ENCODE measurements at places on chromosomes 6 and 20.

GRCh38 chr6:168216751-168217191, 102.8 kb downstream of the DACT2 start:
- DNase-seq, result no peak

DNA sequence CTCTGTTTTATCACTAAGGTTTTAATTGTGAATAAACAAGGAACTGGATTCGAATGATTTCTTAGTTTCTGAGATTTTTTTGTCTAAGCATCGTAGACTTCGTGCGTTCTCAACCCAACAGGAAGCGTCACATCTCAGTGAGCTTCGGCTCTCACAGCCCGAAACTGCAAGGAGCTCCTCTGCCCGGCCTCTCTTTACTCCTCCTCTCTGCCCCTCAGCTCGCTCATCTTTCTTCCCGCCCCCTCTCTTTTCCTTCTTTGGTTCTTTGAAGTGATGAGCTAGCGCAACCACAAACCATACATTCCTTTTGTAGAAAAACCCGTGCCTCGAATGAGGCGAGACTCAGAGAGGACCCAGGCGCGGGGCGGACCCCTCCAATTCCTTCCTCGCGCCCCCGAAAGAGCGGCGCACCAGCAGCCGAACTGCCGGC, 480 bp upstream of the NT5E start:
- peak; percentile 90 for DNase-seq

- DNase-seq, result no peak
These were observed 146.6 kb upstream of the GLP1R start for GRCh38 chr6:38901802-38902522.

GRCh38 chr20:50121858-50122271, 8.9 kb upstream of the UBE2V1 start:
- DNase-seq, result peak; percentile 65

GRCh38 chr6:128069188-128069587, 168.3 kb upstream of the THEMIS start:
- peak; percentile 67 for DNase-seq

DNA sequence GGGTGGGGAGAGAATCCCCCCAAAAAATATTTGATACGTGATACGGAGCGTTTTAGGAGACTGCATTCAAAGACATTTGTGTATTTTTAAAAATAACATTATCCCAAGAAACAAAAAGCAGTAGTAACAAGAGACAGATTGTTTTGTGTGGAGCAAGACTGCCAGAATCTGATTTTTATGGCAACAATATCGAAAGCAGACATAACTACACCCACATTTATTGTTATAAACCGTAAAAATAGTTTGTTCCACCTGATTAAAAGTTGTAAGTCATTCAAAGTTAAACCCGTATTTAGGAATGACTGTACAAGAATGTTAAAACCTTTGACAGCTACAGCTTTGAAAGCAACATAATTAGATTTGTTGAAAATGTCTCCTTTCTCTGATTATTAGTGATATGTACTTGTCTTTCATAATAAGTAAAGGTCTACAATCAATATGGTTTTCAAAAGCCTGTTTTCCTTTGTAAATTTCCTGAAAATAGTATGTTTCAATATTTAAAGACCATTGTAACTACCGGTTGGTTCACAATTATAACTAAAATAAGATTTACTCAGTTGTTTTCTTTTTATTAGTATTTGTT, 2.7 kb downstream of the EYA4 start:
- DNase-seq, result no peak

DNA sequence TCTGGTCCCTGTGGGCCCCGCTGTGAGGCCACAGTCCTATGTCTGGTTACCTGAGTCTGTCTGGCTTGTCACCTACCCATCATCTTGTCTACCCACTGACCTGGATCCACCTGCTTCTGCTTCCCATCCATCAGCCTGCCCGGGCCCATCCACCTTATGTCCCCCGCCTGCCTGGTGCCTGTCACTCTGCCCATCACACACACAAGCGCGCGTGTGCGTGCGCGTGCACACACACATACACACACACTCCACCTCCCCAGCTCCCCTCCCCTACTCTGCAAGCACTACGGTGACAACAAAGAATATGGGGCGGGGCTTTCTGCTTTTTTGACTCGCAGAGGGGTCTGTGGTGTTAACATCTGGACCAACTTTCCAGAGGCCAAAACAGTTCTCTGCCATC, 8.0 kb downstream of the CDH22 start:
- DNase-seq, result no peak

DNA sequence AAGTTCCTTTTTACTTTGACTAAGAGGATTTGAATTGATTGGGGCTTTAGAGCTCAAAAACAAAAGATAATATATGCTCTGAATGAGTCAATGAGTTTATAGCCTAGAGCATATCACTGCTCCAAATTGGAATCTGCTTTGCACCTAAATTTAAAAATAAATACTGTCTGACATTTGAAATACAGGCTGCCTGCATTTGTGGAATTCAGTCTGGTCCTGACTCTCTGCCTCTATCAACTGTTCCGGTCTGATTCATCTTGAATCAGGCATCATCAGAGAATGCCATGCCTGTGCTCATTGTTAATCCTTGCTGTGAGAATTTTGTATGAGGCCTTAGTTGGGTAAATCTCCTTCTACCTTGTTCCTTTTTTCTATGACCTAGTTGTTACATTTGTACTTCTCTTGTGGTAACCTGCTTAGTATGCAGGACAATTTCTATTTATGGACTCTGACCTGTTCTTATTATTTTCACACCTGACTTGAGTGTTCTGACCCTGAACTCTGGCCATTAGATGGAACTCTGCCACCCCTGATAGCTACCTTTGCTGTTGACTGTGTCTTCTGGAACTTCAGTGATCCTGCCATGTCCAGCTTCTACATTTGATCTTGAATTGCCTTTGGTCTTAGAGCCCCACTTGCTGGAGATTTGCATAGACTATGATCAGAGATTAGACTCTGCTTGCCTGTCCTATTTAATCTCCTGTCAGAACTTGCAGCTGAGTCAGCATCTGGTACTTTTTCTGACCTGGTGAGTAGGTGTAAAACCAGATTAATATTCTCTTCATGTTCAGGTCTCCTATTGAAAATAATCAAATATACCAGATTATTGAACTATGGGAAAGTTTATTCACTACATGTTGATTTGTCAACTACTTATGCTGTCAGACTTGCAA, 442.7 kb upstream of the HS3ST5 start:
- peak; percentile 68 for DNase-seq

DNA sequence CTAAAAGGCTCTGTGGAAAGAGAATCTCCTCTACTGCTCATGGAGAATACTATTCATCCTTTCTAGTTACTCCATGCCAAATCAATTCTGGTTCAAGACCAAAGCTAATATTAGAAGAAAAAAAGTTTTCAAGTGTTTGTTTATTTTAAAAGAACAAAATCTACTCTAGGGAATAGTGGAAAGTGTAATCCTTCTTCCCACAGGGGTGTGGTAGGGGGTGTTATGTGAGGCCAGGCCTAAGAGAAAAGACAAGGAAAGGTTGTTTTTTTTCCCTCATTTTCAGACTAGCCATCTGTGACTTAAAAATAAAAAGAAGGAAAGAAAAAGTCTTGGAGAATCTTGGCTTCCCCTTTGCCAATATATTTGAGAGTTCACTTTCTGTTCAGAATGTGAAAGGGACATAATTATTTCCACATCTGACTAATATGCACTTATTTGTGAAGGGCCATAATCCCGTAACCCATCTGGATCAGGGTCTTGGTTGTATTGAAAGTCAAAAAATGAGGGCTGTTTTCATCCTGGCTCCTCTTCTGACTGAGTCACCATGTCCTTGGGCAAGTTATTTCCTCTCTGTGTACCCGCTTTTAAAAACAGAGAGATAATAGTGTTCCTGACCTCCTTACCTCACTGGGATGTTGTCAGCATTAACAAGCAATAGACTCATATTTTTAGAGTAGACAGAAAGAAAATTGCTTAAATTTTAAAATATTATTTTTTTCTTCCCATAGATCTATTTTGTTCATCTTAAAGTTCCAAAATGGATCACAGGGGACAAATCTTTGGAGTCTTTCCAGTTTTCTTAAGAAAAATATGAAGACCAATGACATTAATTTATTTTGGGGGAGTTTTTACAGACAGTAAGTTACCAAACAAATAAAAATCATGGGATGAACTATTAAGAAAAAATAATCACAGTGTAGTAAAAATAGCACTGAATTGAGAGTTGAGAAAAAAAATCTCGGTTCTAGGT, 233.7 kb downstream of the IBTK start:
- DNase-seq, result peak; percentile 87

DNA sequence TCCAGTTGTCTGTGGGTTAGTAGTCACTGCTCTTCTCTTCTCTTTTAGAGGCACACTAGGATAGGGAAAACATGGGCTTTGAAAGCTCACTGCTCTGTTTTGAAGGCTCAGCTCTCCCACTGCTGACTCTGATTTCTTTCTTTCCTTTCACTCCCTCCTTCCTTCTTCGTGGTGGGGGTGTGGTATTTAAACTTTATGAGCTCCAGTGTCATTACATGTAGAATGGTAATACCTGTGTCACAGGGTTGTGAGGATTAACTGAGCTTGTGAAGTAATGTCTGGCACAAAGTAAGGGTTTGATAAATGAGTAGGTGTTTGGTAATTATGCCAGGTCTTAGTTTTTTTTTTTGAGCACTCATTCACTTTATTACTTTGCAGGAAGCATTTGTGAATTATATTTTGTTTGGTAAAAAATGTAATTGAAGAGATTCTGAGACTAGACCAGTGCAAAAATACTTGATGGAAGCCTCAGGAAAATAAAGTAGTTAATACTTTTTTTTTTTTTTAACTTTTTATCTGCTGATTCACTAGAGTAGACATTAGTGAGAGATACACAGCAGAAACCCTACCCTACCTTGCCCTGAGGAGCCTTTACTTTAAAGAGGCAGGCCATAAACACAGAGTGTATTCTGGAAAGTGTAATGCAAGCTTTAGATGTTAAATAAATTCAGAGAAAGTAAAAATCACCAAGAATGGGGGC, 17.3 kb downstream of the SMAP1 start:
- DNase-seq, result no peak

DNA sequence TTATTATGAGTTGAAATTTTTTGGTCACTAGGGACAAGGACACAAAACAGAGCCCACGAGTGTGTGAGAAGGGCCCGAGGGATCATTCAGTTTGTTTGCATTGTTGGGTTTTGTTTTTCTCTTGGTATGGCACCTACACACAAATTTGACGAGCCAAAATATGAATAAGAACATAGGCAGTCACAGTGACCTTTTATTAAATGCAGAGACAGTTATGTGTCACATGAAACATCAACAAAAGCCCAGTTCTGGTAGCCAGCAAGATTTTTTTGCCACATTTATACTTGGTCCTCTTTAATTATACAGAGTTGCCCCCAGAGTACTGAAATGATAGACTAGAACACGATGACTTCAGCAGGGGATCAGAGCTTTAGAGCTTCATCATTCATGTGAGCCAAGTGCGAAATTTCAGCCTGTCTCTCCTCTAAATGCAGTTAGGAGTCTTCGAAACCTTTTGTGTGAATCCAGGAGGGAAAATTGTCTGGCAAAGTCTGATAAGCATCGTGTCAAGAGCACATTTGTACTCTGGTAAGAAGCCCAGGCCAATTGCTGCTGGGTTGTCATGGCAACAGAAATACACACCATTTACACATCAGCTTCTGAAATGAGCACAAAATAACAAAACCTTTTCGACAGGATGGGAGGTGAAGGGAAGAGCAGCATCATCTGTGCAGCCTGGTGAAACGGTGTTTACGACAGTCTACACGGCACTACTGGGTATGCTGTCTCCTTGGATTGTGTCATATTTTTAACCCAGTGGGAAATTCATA, 79.2 kb upstream of the RIPOR2 start:
- DNase-seq, result peak; percentile 81

DNA sequence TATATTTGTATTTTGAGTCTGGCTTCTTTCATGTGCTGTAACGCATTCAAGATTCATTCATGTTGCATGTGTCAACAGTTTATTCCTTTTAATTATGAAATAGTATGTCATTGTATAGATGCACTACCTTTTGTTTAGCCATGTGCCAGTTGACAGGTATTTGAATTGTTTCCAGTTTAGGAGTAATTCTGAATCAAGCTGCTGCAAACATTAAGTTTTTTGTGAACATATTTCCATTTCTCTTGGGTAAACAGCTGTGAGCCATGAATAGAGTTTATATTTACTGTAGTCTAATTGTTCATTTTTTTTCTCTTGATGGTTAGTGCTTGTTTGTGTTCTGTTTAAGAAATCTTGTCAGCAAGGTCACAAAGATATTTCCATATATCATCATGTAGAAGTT, 142.4 kb upstream of the RIPOR2 start:
- no peak for DNase-seq

DNA sequence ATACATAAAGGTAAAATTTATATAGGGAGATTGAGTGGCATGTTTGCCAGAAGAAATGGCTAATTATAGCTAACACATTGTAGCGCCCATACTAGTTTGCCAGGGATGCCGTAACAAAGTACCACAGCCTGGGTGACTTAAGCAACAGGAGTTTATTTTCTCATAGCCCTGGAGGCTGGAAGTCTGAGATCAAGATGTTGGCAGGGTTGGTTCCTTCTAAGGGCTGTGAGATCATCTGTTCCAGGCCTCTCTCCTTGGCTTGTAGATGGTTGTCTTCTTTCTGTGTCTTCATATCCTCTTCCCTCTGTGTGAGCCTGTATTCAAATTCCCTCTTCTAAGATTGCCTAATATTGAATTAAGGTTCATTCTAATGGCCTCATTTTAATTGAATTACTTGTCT, 417.5 kb upstream of the OPRM1 start:
- no peak for DNase-seq

DNA sequence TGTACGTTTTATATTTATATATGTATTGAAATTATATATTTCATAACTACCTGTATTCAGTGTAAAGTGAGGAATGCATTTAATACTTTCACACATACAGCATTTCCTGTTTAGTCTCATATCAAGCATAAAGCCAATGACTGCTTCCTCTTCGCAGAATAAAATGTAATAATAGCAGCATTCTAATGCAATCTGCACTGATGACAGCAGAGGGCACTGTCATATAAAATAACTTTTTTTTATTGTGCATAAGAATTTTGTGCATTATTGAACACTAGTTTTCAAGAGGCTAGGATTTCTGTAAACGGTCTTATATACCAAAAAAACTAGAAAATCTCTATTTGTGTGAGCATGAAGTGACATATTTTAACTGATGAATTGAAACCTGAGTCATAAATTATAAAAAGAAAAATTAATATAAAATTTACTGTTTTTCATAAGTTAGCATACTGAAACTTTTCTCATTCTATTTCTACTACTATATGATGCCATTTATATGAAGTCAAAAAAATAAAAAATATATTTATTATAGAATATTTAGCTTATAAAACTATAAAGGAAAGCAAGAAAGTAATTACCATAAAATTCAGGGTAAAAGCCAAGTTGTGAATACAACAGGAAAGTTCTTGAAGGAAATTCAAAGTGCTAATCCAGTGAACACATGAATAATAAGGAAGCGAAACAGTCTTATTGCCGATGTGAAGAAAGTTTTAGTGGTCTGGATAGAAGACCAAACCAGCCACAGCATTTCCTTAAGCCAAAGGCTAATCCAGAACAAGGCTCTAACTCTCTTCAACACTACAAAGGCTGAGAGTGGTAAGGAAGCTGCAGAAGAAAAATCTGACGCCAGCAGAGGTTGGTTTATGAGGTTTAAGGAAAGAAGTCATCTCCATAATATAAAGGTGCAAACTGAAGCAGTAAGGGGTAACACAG, 36.3 kb downstream of the RNF146 start:
- DNase-seq, result peak; percentile 55

- peak; percentile 94 for DNase-seq
These were observed 171.5 kb downstream of the QKI start for GRCh38 chr6:163585932-163586437.

Data from EH (cell line).